ENCODE measurements at places on chromosomes 5 and 9.
A peak's percentile ranks its signal among the peaks of the same experiment; 100 is the strongest.

- DNase-seq = no peak
These were observed 1.2 kb upstream of the AK3 start for GRCh38 chr9:4742246-4742645.

- no peak for DNase-seq
These were observed 463.5 kb downstream of the RASEF start for GRCh38 chr9:82599336-82599949.

DNA sequence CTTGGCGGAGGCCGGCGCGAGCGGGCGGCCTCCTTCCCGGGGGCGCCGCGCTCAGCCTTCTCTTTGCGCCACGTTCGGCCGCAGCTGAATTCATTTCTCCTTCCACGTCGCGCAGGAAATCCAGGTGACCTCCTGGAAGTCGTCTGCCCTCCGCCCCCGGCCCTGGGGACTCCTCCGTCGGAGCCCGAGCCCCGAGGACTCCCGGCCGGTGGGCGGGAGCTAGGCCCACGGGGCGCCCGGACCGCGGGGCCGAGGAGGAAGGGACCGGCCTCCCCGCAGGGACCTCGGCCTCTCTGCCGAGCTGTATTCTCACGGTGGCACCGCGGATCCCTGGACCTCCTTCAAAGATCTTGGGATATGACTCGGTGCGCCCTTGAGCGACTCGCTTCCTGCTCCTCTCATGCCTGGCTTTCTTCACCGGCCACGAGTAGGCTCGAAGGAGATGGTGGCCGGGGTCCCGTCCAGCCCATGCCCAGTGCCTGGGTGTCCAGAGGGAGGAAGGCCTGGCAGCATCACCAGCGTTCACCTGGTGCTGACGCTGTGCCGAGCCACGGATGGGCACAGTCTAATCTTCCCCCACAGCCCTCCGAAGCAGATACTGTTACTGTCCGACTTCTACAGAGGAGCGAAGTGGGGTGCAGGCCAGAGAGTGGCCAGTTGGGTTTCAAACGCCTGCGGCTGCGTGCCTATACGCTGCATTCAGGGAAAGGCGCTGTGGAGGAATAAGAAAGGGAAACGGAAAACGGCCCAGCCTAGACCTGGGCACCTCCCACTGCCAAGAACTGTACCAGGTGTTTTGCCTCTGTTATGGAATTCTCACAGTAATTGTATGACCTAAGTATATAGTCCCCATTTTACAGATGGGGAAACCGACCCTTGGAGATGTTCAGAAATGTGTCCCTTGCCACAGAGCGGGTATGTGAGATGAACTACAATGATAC lies 47.3 kb downstream of the PAX5 start:
- no peak for DNase-seq

- DNase-seq = no peak
These were observed 35.4 kb upstream of the C5orf47 start for GRCh38 chr5:173953528-173954090.

GRCh38 chr5:141319699-141320098 lies 885 bp downstream of the TAF7 start:
- DNase-seq = no peak

GRCh38 chr9:135048758-135049444 lies 38.6 kb upstream of the OLFM1 start:
- no peak for DNase-seq

DNA sequence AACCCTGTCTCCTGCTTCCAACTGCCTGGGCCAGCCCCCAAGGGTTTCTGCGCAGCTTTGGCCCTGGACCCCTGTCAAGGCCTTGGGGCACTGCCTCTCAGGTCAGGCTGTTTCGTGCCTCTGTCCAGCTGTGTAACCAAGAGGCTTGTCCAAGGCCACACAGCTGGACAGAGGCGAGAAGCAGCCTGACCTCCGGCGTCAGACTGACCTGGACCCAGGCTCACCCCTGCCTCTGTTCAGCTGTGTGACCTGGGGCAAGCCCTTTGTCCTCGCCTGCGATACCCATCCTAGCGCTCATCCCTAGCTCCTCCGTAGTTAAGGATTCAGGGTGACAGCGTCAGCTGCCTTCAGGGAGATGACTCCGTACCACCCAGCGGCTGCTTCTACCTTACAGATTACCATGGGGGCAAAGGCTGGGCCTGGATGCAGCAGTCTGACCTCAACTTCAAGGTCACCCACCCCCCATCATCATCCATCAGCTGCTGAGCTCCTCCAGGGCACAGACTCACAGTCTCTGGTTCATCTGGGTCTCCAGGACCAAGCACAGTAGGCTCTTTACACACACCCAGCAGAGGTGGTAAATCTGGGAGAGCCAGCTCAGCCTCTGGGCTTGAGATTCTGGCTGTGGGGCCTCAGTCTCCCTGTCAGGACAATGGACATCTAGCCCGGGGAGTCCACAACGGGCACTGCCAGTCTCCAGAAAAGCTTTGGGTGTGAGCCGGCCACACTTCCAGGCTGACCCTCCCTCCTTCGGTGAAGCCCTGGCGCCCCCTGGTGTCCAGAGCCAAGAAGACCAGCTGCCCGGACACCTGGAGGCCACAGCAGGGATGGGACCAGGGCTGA lies 7.9 kb downstream of the AK1 start:
- DNase-seq = peak; percentile 98

GRCh38 chr9:110356639-110357395 lies 19.2 kb upstream of the TXNDC8 start:
- DNase-seq = no peak

- no peak for DNase-seq
These were observed 237.5 kb downstream of the CD180 start for GRCh38 chr5:66958980-66959641.

- DNase-seq = no peak
These were observed 25.8 kb downstream of the ECPAS start for GRCh38 chr9:111458139-111459009.

DNA sequence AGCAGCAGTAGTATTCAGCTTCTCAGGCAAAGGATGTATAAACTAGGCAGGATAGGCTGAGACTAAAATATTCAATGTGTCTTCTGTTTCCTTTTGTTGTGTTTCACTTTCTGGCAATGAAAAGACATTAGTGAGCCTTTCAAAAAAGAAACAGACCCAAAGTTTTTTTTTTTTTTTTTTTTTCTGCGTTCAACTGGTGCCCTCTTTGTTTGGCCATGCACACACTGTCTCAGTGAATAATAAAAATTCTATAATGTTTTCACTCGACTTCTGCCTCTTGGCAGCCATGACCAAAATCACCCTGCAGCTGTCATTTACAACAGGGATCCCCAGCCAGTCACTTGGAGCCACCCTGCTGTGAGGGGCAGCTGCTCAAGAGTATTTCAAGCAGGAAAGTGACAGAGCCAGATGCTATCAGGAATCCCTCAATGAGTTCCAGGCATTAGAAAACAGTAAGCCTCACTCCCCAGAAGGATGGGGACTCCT lies 44.0 kb upstream of the MAN2A1 start:
- DNase-seq = no peak

DNA sequence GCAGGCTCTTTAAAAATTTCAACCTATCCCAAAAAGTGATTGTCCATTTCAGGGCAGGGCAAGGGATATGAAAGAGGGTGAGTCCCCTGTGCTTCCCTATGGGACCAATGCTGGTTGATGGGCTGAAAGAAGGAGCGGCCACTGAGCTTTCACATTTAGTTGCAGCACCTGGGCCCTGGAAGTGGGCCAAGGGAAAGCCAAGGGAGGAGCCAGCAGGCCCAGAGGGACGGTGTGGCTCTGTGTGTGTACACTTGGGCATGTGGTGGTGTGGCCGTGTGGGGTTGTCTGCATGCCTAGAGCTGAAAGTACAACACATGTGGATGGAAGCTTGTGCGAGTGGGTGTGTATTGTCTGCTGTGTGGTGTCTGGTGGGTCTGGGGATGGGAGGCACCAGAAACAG lies 14.0 kb upstream of the PSMD5 start:
- no peak for DNase-seq

DNA sequence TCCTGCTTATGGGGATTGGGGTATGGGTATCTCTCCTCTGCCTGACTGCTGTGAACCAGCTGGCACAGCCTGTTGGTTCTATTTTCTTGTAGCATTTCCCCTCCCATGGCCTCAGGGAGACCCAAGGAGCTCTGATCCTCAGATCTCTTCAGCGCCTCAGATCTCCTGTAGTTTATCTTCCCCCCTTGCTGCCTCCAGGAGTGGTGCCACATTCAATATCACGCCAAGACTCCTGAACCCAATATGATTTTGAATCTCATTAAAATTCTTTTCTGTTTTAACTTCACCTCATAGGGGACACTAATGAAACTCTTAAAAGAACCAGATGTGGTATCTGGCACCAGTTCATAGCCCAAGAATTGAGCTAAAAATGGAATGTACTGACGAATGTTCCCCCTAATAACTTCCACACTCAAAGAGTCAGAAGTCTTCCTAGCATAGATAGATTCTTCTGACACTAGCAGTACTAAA lies 59.6 kb upstream of the LIFR start:
- no peak for DNase-seq

DNA sequence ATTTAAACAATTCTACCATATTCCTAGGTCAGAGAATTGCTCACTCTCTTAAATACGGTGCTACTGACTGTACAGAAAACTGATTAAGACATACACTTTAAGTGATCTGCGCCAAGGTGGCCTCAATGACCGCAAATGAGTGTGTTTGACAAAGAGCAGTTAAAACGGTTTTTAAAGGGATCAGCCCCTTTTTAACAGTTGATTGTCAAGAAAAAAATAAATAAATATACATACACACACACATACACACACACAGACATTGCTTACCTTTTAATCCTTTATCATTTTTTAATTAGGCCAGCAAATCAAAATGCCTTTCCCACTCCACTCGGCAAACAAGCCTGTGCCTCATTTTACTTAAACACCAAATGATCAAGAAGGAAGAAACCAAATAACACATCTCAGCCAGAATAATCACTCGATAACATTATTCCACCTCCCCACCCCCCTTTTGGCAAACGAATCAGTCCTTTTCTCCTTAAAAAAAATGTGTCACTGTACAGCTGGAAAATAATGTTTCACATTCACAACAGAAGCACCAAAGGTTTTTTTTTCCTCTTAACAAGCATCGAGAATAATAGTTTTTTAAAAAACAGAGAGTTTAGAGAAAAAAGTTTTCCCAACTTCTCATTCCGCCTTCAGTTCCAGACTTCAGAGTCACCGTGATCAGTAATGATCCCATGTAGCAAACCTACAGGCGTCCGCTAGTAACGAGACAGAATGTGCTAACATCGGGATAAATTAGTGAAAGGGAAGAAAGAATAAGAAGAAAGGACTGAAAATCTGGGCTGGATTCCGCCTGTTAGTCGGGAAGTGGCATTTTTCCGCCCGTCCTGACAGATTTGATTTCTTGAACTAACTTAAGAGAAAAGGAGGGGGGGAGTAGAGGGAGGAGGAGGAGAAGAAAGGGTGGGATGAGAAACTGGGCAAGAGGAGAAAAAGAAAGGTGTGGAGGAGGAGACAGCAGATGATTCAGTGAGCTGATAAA lies at the start of gene ZNF608:
Gene ZNF608, minus strand, starts transcription at position 712 of the 988 bp plus-strand sequence. CDS start 1,650 bp downstream, outside the sequence.
- no peak for DNase-seq
